HepG2 (cell line): ENCODE measurements at places on chromosomes 5 and 9. TPM values are rescaled to one million over a fixed set of nuclear protein-coding genes. Genes with fewer than 3 reads are reported as not detected.

Gene GRM6
- not detected in 2 replicates for total RNA-seq

Gene CTSL
- 40.0 and 78.1 TPM in 2 replicates for total RNA-seq

Gene TLN1
- 51.8 and 53.7 TPM in 2 replicates for total RNA-seq

Gene FOXD4L6
- 0.11 TPM in 1 of 2 replicates, not detected in the other for total RNA-seq

Gene SAPCD2
- total RNA-seq, result 35.9 and 42.8 TPM in 2 replicates

Gene ARL14EPL
- total RNA-seq, result not detected in 2 replicates

Gene IFNK
- total RNA-seq, result not detected in 2 replicates

Gene ADAMTS6
- 0.93 and 3.1 TPM in 2 replicates for total RNA-seq

Gene MOB3B
- total RNA-seq, result 0.03 and 0.09 TPM in 2 replicates

Gene LHX2
- total RNA-seq, result not detected in 2 replicates

Gene FABP6
- not detected in 2 replicates for total RNA-seq

Gene GPR151
- not detected in 2 replicates for total RNA-seq

Gene PCDHA9
- 0.03 TPM in 1 of 2 replicates, not detected in the other for total RNA-seq

Gene EFCAB9
- not detected in 2 replicates for total RNA-seq

Gene IL4
- total RNA-seq, result not detected in 2 replicates

Gene GMCL2
- total RNA-seq, result not detected in 2 replicates

Gene CTXN3
- not detected in 2 replicates for total RNA-seq

Gene CYSRT1
- total RNA-seq, result 2.1 and 3.4 TPM in 2 replicates

Gene RARS1
- 170 and 234 TPM in 2 replicates for total RNA-seq

Gene IL33
- total RNA-seq, result not detected in 2 replicates

Gene RANBP17
- total RNA-seq, result not detected in 2 replicates

Gene PCDHGA11
- 0.24 TPM in 1 of 2 replicates, not detected in the other for total RNA-seq

Gene ZNF354C
- total RNA-seq, result 0.02 and 0.03 TPM in 2 replicates

Gene SH2D3C
- not detected in 2 replicates for total RNA-seq

Gene GFRA3
- 0.10 and 0.27 TPM in 2 replicates for total RNA-seq

Gene KCNV2
- not detected in 2 replicates for total RNA-seq

Gene FBP2
- total RNA-seq, result not detected in 2 replicates

Gene PCDHB16
- 0.41 and 0.60 TPM in 2 replicates for total RNA-seq
